IPS-NIHi11 (cell line): ENCODE measurements at places on chromosomes 4 and X.

GRCh38 chr4:153745651-153746050 is 14.2 kb downstream of the RNF175 start:
- DNase-seq: no peak

DNA sequence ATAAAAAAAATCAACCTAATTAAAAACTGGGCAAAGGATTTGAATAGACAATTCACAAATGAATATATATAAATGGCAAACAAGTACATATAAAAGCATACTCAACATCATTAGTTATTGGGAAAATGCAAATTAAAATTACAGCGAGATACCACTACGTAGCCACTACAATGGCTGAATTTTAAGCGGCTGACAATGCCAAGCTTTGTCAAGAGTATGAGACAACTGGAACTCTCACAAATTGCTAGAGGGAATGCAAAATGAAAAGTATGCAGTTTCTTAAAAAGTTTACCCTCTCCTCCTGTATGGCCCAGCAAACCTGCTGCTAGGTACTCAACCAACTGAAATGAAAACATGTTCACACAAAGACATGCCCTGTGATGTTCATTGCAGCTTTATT is 34.8 kb downstream of the ZFP42 start:
- DNase-seq: no peak

- DNase-seq: no peak
Measured at GRCh38 chr4:52358366-52358765, 300.7 kb downstream of the USP46 start.

DNA sequence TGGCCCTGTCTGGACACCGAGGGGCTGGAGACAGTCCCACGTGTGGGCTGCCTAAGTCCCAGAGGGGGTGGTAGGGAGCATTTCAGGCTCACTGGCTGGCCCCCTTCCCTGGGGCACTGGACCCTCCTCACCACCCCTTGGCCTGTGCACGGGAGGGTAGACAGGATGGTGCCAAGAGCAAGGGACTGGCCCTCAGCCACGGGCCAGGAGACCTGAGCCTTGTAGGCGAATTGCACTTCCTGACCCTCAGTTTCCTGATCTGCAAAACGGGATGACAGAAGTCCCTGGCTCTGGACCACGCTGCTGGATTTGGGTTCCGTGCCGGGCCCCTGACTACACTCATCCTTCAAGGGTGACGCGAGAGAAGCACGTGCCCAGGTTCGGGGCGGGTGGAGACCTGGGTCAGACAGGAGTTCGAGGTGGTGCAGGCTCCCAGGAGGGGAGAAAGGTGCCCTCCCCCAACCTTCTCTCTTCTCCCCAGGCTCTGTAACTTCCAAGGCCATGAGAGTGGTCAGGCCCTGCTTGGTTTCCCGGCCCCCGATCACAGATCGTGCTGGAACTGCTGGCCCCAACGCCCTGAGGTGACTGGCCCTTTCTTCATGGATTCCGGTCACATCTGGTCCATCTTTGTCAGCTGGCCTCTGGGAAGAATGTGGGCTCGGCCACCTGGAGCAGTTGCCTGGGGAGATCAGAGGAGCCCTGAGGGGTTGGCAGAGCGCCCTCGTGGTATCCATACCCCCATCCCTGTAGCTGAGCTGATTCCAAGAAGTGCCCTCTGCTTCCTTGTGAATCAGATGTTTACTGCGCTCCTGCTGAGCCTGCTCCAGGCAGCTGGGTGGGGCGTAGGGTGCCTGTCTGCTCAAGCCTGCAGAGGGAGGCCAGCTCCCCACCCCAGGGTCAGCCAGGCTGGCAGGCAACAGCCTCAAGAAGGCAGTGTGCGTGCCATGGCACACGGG is 3.3 kb downstream of the SH3BP2 start:
- DNase-seq: no peak

- no peak for DNase-seq
Measured at GRCh38 chrX:29671421-29671820, 543.9 kb upstream of the MAGEB2 start.

DNA sequence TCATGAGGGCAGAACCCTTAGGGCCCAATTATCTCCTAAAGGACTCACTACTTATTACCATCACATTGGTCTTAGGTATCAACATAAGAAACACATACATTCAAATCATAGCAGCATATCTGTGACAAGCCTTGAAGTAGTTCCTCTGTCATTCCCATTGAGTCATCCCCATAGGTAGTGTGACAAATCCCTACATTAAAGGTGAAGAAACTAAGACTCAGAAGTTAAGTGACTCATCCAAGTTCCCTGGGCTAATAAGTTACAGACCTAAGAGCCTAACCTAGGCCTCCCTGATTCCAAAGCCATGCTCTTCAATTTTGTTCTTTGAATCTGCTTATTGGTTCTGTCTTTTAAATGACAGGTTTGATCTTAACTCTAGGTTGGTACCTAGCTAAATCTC is 58.2 kb downstream of the CD38 start:
- no peak for DNase-seq

- no peak for DNase-seq
Measured at GRCh38 chr4:86963697-86964096, 28.9 kb downstream of the AFF1 start.

DNA sequence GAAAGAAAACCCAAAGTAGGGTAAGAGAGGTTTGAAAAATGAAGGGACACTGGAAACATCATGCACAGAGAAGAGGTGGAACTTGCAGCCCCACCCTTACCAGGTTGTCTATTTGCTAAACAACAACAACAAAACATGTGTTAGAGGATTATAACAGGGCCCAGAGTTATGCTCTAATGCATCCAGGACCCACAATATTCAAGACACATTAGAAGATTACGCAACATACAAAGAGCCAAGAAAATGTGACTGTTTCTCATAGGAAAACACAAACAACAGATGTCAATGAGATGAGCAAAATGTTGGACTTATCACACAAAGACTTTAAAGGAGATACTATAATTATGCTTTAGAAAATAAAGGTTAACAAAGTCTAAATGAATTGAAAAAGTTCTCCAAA is 128.5 kb downstream of the LRBA start:
- DNase-seq: no peak

GRCh38 chr4:158133551-158133950 is 39.3 kb downstream of the GASK1B start:
- DNase-seq: no peak

- no peak for DNase-seq
Measured at GRCh38 chrX:43961699-43962098, 11.5 kb downstream of the NDP start.

- DNase-seq: no peak
Measured at GRCh38 chr4:165928601-165929000, 55.6 kb downstream of the TLL1 start.

DNA sequence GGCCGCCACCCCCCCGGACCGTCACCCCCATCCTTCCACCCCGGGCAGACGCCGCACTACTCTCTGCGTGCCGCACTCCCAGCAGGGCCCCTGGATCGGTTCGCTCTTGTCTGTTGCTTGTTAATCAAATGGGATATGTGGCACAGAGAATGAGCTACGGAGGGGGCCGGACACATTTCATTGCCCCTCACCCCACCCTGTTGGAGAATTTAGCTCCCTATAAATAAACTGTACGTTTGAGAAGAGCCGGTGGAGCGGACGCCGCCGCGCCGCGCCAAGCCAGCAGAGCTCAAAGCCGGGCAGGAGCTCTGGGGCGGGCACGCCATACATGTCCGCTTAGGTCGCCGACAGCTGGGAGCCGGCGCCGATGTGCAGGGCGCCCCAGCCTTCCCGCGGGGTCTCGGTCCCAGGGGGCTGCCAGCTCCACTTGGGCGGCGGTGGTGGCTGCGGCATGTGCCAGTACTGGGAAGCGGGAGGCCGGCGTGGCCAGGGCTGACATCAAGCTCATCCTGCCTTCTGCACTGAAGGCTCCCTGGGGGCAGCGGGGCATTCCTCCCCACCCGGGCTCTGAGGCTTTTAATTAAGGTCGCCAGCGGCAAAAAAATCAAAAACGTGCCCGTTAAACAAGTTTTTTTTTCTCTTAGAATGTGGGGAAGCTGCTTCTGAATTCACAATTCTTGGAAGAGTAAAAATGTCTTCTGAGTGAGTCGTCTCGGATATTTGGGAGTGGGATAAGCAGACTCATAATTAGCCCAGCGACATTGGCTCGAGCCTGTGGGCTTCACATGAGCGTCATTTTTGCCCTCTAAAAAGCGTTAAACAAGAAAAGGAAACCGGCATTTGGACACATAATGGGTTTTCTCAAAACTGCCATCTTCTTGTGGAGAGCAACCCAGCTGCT is 1.1 kb upstream of the PCDH19 start:
- DNase-seq: no peak

DNA sequence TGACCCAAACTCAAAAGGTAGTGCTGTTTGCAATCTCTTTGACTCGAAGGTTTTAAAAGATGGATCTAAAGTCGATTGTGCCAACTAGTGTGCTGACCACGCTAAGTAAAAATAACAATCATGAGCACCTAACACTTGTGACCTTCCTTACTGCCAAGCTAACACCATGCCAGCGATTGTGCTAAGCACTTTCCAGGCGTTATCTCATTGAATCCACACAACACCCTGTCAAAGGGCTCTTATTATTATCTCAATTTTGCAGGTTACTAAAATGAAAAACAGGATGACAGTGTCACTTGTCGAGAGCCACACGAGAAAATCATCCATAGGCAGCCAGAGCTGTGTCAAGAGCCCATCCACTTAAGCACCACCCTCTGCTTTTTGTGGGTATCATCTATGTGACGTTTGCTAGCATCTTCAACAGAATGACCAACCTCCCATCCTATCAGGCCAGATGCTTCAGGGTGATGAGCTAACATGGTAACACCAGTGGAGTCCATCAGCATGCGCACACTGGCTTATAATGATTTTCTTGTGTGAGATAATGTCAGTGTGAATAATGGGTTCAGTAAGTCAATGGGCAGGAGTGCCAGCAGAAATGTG is 893 bp upstream of the GAB3 start:
- DNase-seq: no peak

DNA sequence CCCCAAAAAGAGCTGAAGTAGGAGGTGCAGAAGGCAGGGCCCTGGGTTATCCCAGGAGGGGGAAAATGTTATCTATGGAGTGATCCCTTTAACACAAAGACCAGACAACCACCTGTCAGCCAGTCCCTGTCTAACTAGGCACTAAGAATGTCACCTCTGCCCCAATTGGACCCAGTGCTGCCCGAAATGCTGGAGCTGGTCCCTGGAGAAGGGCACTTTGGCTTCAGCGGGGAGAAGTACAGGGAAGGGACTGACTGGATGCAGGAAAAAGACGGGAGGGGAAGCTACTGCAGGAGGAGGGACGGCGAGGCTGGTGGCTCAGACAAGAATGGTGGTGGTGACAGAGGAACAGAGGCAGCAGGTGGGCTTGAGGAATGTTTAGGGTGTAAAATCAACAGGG is 17.3 kb downstream of the PHKA2 start:
- no peak for DNase-seq

DNA sequence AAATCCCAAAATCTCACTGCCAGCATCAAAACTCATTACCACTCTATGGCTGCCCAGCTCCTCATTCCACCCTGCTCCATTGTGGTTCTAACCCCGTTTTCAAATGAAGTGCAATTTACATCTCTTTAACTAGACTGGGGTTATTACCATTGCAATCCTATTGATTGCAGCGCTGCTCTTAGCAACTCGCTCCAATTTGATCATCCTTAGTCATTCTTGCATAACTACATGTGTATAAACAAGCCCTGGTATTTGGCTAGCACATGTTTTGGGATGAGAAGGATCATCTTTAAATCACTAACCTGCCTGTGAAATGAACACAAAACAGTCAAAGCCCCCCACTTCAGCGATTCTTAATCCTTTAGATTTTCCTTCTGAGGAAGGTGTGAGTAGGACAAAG is 340.1 kb upstream of the PPARGC1A start:
- no peak for DNase-seq

GRCh38 chr4:4470208-4470607 is 71.6 kb downstream of the STX18 start:
- DNase-seq: no peak

DNA sequence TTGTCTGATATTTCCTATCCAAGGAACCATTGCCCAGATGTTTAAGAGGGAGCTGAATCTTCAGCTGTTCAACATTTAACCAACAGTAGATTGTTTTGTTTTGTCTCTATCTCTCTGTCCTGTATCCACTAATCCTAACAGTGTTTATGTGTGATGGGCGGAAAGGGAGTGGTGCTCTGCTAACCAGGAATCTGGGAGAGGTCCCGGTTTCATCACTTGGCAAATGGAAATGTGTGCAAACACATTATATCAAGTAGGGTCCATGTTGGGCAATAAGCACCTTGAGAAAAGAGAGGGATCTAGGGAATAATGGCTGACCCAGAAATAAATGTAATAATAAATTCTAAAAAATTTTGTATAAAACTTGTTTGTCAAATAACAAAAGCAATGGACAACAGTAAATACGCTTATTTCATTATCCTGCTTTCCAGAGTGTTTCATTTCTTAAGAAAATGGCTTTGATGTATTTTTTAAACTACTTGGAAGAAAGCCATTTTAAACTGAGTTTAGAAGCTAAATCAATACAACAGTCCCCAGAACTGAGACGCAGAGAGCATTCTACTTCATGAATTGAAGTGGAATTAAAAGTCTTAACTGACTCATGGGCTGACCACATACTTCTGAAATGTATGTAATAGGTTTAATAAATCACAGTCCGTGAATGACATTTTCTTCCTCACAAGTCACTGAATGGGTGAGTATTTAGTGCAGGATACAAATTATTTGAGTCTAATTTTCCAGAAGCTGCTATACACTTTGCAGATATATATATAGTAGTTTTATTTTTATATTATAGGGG is 55.8 kb downstream of the EMCN start:
- DNase-seq: no peak

GRCh38 chr4:31427691-31428090 is 707.5 kb downstream of the PCDH7 start:
- no peak for DNase-seq

GRCh38 chr4:185209031-185209851 is at the start of gene SNX25:
Gene SNX25 (plus strand): TSS chr4:185209598. CDS start chr4:185209827, 229 bp downstream.
- DNase-seq: peak; percentile 90

GRCh38 chr4:112147697-112148096 is 2.4 kb downstream of the FAM241A start:
- DNase-seq: no peak

- DNase-seq: no peak
Measured at GRCh38 chr4:167784826-167785225, 307.5 kb upstream of the ANXA10 start.

DNA sequence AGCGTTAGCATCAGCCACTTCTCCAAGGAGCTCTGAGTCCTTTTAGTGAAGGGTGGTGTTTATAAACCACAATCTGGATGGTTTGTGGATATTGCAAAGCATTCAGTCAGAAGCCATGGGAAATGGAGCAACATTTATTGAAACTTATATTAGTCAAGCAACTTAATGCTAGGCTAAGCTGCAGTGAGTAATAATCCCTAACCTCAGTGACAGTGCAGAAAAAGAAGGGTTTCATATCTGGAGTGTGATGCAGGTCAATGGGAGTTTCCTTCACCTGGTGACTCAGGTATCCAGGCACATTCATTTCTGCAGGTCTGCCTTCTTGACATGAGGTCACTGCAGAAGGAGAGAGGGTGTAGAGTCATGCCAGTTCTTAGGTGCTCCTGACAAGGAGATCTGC is 10.4 kb upstream of the DRD5 start:
- no peak for DNase-seq

GRCh38 chr4:119032921-119033685 is 102.5 kb upstream of the MYOZ2 start:
- DNase-seq: no peak

GRCh38 chr4:60463857-60464502 is 736.1 kb upstream of the ADGRL3 start:
- DNase-seq: peak; percentile 55

- DNase-seq: no peak
Measured at GRCh38 chr4:978957-979701, 5.8 kb upstream of the DGKQ start.

- DNase-seq: no peak
Measured at GRCh38 chr4:56803471-56803870, 18.0 kb downstream of the SPINK2 start.
